AG10803 (cell line): ENCODE measurements at places on chromosomes 2 and 18.

DNA sequence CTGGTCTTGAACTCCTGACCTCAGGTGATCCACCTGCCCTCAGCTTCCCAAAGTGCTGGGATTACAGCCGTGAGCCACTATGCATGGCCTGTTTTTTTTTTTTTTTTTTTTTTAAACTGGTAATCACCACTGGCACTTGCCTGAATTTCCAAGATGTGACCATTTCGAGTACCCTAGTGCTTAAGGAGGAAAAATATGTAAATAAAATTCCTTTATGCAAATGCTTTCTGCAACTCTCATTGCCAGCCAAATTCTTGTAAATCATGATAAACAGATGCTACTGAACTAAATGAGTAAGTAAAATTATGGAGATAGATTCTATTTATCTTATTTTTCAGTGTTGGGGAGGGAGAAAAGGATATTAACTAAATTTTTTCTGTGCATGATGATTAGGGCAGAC is 18.6 kb downstream of the CDCA7 start:
- peak; percentile 62 for DNase-seq

GRCh38 chr2:140861666-140862065 is 1269.2 kb downstream of the LRP1B start:
- DNase-seq = no peak

DNA sequence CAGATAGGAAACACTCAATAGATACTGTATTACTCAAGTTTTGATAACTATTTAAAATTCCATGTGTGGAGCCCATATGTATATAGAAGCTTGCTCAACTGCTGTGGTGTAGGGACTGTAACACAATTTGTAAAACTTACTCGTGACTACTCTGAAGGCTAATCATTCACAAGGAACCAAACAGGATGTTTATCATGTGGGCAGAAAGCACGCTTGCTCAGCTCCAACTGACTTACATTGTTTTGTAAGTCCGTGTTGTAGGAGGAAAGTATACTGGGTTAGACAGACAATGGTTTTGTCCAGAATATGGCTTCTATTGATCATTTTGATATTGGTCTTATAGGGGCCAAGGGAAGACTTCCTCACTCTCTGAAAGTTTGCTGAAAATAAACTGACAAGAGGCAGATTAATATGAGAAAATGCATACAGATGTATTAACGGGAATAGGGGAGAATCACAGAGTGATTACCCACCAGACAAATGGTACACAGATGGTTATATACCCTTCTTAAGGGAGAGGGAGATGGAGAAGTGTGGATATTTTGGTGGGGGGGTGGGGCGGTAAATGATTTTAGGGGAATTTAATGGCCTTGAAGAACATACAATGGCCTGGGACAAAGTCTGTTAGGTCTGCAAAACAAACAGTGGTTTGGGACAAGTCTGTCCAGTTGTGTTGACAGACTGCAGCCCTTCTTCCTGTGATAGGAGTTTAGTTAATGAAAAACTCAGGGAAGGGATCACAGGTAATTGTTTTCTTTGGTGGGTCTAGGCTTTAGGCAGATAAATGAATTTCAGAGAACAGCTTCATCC is 259.3 kb upstream of the SP5 start:
- no peak for DNase-seq

GRCh38 chr2:28268386-28268785 is 124.3 kb upstream of the FOSL2 start:
- peak; percentile 53 for DNase-seq

DNA sequence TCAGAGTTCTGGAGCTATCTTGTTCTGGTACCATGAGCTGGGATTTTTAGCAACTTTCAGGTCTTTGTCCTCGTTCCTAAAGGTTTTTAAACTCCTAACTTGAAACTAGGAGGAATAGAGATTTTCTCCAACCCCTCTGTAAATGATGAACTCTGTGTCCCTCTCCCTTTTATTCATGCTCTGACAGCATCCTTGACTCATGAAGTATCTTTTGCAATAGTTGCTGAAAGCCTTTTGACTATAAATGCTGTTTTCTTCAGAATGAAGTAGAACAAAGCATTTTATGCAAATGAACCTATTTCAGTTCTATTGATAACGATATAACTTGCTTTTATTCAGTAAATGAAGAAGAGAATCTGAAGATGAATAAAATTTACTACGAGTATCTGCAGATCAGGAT is 17.0 kb upstream of the MAPRE2 start:
- no peak for DNase-seq

GRCh38 chr2:219331560-219332213 is 857 bp downstream of the RESP18 start:
- peak; percentile 10 for DNase-seq

- no peak for DNase-seq
Observed at GRCh38 chr2:127877626-127878025, 8.1 kb downstream of the AMMECR1L start.
